Activated CD8-positive, alpha-beta memory T cell treated with anti-CD3 and anti-CD28 coated beads for 1 hour (primary cell): ENCODE measurements at places on chromosomes 4 and X.

GRCh38 chr4:81136161-81136905 is 78.7 kb downstream of the PRKG2 start:
- DNase-seq, result no peak

- no peak for DNase-seq
Measured at GRCh38 chr4:100062921-100063320, 112.8 kb upstream of the H2AZ1 start.

- DNase-seq, result no peak
Measured at GRCh38 chr4:165443276-165443675, 64.5 kb downstream of the CPE start.

DNA sequence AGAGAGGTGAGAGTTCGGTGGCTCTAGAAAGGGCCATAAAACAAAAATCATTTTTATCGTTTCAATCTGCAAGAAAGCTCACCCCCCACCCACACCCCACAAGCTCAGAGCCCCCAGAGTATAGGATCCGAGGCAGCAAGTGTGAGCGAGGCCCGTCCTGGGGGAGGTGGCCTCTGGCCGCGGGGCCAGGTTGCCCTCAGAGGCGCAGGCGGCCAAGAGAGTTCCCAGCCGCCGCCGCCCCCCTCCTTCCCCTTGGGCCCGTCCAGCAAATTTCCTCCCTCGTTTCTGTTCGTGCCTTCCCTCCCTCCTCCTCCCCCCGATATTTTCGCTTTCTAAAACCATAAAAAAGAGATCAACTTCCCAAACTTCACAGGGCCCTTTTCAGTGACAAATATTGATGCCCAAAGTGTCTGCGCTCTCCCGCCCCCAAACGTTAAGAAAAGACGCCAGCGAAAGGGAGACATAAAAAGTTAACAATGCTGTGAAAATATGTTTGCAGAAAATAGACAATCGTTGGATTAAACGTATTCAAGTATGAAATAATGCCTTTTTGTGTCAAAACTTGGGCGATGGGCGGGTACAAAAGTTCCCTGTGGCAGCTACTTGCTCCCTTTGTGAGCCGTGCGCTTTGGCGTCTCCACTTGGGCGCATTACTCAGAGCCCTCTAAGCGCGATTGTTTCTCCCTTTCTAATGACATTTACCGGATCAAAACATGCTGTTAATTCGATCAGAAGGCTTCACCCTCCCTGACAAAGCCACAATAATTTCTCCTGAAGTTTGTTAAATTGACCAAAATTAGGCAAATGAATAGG is 1.1 kb upstream of the HELT start:
- no peak for DNase-seq

DNA sequence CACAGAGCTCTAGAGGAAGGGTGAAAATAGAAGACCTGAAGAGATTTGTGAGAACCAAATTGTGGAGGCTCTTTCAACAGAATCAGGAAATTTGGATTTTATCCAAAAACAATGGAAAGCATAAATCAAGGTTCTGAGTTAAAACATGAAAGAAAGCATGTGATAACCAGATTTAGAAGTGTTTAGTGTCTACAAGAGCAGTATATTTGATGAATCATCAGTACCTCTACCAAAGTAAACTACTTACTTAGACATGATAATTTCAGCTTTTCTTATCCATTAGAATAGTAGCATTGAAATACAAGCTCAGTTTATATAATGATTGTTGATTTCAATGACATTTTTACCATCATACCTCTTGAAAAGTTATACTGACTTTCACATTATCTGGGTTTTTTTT is 25.9 kb upstream of the INTU start:
- no peak for DNase-seq

- no peak for DNase-seq
Measured at GRCh38 chr4:87649980-87650379, at the start of gene DMP1. Gene DMP1, plus strand, starts transcription at chr4:87650280. Its CDS starts 6,213 bp downstream, at chr4:87656493.

GRCh38 chrX:78796916-78797315 is 49.4 kb downstream of the LPAR4 start:
- DNase-seq, result no peak

DNA sequence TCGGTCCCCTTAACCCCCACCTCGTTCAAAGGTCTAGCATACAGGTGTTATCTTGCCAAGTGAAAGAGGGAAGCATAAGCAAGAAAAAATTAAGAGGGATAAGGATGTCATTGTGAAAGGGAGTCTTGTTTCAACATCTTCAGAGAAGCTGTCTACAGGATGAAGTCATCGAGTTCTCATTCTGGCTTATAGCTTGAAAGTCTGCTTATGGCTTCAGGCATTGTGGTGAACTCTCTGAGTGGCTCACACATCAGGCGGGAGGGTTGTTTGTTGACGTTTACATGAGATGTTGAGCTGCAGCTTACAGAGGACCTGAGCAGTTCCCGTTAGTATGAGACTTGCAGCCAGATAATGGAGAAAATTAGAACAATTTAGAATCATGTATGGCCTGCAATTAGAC is 16.6 kb downstream of the MAGEA9B start:
- no peak for DNase-seq

DNA sequence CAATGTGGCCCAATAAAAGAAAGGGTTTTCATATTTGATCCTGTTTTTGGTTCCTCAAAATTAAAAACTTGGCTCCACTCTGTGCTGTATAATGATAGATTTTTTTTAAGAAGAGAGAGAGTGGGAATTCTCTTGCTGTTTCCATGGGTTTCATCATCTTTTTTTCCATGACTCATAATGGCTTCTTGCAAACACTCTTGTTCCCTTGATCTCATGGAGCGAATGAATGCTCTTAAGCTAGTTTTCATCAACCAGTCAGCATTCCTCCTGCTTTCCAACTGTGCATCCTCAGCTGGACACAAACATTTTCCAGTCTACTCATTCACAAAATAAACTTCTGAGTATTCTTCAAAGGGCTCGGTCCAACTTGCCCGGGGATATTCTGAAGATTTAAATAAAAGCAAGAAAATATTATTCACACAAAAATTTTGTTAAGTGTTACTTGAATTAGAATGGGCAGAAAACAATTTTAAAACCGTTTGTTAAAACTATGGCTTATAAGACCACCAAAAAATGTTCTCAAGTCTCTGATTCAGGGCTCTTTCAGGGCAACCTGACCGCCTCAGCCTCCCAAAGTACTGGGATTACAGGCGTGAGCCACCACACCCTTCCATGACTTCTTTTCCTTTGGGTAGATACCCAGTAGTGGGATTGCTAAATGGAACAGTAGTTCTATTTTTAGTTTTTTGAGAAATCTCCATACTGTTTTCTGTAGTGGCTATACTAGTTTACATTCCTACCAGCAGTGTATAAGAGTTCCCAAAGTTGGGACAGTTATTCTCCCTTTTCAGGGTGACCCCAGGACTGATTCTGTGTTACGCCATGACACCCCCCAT is 64.7 kb downstream of the TMEM156 start:
- no peak for DNase-seq
